NCI-H1092 treated with DMSO at 0.1 percent for 48 hours (cell line): ENCODE measurements at places on chromosomes 4 and X.

DNA sequence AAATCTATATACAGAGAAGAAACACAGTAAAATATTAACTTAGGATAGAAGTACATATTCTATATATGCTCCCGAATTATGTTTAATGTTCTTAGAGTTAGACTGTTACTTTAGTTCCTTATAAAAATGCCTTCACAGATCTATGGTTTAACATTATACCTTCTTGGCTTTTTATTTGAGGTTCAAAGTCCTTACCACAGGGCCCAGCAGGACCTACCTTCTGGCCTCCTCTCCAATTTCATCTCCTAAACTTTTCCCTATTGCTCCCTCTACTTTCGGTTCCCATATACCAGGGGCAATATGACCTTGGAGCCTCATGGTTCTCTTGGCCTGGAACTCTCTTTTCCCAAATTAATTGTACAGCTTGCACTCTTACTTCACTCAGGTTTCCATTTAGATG is 11.8 kb downstream of the ANKRD37 start:
- DNase-seq: no peak

GRCh38 chr4:76881375-76881774 is 16.6 kb downstream of the SOWAHB start:
- peak; percentile 4 for DNase-seq

DNA sequence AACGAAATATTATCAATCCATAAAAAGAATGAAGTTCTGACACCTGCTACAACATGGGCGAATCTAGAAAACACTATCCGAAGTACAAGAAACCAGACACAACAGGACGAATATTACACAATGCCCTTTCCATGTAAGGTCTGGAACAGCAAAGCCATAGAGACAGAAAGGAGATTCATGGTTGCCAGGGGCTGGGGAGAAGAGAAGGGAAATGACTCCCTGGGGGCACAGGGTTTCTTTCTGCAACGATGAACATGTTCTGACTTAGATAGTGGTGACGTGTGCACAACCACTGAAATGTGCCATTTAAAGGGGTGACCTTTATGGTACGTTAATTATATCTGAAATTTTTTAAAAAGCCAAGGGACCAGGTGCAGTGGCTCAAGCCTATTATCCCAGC is 28.3 kb downstream of the GPR143 start:
- DNase-seq: no peak

- no peak for DNase-seq
Observed at GRCh38 chrX:136065044-136065671, 79.9 kb downstream of the SLC9A6 start.

- DNase-seq: no peak
Observed at GRCh38 chr4:173294444-173294843, 39.7 kb downstream of the HMGB2 start.

- DNase-seq: no peak
Observed at GRCh38 chrX:24245202-24245601, 68.7 kb downstream of the SUPT20HL2 start.

DNA sequence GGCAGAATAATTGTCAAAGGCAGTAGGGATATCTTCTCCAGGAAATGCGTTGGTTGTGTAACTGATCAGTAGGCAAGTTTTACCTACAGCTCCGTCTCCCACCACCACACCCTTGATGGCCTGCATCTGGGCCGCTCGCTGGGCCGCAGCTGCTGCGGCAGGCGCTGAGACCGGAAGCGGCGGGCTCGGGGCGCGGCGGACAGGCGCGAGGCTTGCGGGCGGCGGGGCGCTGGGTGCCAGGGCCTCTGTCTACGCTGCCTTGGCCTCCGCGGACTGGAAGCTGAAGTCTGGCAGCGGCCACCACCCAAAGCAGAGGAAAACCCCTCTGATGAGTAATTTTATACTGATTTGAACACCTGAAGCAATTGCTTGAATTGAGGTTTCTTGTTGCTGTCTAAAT is 124.2 kb upstream of the ZIC3 start:
- no peak for DNase-seq

DNA sequence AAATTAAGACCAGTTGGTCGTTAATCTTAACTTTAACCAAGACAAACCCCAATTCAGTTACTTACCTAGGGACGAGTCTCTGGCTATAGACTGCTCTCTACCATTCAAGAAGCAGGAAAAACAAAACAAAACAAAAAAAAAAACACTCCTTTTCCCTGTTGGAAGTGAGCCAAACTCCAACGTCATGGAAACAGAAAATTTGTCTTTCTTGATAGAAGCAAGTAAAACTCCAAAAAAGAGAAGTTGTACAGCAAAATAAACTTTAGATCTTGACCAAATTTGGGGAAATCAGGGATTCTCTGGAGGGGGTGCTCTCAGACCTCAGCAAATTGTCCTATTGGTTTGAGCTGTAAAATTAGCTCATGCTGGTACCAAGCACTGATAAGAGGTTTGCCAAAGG is 3.7 kb downstream of the CNGA1 start:
- DNase-seq: no peak

DNA sequence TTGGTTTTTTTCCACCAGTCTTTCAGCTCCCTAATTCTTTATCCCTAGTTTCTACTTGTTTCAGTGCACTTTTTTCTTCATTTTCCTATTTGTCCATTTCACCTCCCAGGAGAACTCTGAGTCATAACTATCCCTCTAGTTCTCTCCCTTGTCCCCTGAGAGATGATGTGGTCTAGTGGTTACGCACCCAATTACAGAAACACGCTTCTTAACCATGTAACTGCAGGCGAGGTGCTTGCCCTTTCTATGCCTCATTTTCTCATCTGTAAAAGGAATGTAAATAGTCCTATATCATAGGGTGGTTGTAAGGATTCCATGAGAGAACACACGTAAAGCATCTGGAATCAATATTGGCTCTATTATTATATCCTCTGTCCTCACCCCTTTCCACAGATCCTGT is 8.8 kb upstream of the GRPR start:
- DNase-seq: no peak

GRCh38 chr4:160745126-160745525 is 1418.7 kb downstream of the FSTL5 start:
- DNase-seq: no peak
